ENCODE measurements at places on chromosomes 13 and 19.

- no peak overlapping the region for H3K4me3 ChIP-seq
- DNase-seq = no peak
- no peaks in the 10 kb centered on the region for H3K36me3 ChIP-seq
- no peaks in the 10 kb centered on the region for H3K4me1 ChIP-seq
Measured at GRCh38 chr19:50759886-50760285, 10.4 kb upstream of the GPR32 start.

DNA sequence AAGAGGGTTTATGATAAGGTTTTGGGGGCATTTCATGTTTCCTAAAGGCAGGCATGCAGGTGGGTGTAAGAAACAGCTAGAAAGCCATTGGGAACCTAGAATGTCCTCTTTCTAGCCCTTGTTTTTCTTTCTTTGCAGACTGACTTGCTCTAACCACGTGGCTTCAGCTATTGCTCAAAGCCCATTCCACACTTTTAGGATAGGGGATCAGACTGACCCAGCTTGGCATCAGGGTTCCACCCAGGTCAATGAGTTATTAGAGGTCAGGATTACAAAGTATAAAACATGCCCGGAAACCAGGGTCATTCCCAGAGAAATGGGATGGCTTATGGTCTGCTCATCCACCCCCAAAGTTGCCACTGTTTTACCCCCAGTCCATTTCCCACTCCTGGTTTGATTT, 16.8 kb downstream of the PHF11 start:
- no peak for DNase-seq
- peaks cover 5% of the 10 kb centered on the region for H3K4me1 ChIP-seq
- no peaks in the 10 kb centered on the region for H3K27me3 ChIP-seq
- no peak overlapping the region for H3K27ac ChIP-seq

DNA sequence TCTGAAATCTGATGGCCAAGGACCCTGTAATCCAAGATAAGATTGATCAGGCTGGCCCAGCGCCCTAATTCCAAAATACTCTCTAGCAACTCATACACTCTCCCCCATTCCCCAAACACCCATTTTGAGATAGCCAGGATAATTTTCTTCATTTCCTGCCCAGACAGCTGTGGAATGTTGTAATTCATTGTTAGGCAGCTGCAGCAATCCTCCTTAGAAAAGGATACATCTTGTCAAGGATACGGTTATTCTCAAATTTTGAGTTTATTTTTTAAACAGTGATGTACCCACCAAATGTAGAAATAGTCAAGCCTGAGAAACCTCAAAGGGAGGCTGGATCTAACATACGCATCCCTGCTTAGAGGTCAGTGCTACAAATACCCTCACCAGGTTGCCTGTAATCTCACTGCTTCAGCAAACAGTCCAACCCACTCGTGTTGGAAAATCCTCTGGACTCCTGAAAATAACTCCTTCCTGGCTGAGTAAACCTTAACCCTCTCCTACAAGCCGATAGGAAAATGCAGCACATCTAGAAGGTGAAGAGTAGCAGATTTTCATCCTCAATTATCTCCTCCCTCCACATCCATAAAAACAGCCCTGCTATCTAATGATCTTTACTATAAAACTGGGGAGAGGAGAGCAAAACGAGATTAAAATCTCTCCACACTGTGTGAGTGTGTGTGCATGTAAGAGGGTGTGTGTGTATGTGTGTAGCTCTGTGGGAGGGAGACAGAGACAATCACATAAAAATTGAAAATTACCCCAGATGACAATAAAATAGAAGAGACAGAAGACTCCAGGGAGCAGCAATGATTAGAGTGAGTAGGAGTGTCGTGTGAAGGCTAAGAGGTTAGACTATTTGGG, 683.1 kb downstream of the DIAPH3 start:
- H3K4me1 ChIP-seq = no peaks in the 10 kb centered on the region
- no peak overlapping the region for H3K4me3 ChIP-seq
- no peaks in the 10 kb centered on the region for H3K27me3 ChIP-seq
- DNase-seq = no peak

- H3K36me3 ChIP-seq = no peaks in the 10 kb centered on the region
- H3K27ac ChIP-seq = no peak overlapping the region
- no peaks in the 10 kb centered on the region for H3K4me1 ChIP-seq
- H3K27me3 ChIP-seq = peaks cover 15% of the 10 kb centered on the region
- no peak for DNase-seq
Measured at GRCh38 chr19:47549261-47549862, 23.6 kb downstream of the ZNF541 start.

DNA sequence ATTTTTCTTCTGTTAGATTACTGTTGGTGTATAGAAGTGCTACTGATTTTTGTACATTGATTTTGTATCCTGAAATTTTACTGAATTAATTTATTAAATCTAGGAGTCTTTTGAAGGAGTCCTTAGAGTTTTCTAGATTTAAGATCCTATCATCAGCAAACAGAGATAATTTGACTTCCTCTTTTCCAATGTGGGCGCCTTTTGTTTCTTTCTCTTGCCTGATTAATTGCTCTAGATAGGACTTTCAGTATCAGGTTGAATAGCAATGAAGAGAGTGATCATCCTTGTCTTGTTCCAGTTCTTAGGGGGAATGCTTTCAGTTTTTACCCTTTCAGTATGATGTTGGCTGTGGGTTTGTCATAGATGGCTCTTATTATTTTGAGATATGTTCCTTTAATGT, 5.6 kb upstream of the CD33 start:
- H3K4me3 ChIP-seq = no peak overlapping the region
- no peaks in the 10 kb centered on the region for H3K36me3 ChIP-seq
- no peak for DNase-seq
- peaks cover 36% of the 10 kb centered on the region for H3K27me3 ChIP-seq
- peaks cover 21% of the 10 kb centered on the region for H3K4me1 ChIP-seq

- no peaks in the 10 kb centered on the region for H3K4me1 ChIP-seq
- H3K27ac ChIP-seq = no peak overlapping the region
- H3K36me3 ChIP-seq = no peaks in the 10 kb centered on the region
- no peaks in the 10 kb centered on the region for H3K27me3 ChIP-seq
Measured at GRCh38 chr19:31118287-31118955, 230.8 kb downstream of the TSHZ3 start.

DNA sequence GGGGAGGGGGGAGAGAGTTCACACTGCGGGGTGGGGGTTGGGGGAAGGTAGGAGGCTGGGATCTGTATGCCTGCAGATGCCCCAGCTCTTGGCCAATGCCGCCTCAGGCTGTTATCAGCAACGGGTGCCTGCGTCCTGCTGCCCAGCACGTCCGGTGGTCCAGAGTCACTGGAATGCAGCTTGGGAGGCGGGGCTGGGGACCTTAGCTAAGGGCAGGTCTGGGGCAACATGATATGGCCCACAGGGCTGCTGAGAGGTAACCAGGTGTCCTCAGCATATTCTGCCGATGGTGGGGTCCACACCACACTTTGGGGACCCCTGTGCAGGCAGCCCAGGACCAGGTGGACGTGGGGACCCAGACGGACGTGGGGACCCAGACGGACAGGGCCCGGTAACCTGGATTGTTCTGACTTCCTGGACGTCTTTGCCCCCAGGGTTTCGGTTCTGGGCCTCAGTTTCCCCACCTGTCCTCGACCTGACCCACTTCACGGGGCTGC, 668 bp upstream of the ARHGAP45 start:
- no peak for DNase-seq
- H3K4me3 ChIP-seq = peak overlapping the region; percentile 73
- H3K36me3 ChIP-seq = peaks cover 20% of the 10 kb centered on the region
- H3K4me1 ChIP-seq = peaks cover 29% of the 10 kb centered on the region
- no peaks in the 10 kb centered on the region for H3K27me3 ChIP-seq

DNA sequence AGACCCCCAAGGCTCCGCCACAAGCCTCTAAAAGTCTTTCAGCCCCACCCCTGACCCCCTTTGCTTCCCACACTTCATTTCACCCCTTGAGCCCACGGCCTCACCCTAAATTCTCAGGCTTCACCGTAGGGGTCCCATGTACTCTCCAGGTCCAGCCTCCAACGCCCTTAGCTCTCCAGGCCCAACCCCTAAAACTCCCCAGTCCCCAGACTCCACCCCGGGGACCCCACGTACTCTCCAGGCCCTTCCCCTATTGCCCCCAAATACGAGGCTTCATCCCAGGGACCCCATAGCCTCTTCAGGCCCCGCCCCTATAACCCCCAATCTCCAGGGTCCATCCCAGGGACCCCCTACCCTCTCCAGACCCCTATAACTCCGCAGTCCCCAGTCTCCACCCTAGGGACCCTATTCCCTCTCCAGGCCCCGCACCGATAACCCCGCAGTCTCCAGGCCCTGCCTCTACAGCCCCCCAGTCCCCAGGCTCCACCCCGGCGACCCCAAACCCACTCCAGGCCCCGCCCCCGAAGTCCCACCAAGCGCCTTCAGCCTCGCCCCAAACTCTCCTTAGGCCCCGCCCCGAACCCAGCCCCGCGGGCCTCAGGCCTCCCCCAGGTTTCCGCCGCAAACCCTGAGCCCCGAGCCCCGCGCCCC, 619 bp downstream of the MED16 start:
- H3K36me3 ChIP-seq = peaks cover 25% of the 10 kb centered on the region
- peaks cover 12% of the 10 kb centered on the region for H3K4me1 ChIP-seq
- peak overlapping the region; percentile 84 for H3K27ac ChIP-seq
- peak overlapping the region; percentile 88 for H3K4me3 ChIP-seq

DNA sequence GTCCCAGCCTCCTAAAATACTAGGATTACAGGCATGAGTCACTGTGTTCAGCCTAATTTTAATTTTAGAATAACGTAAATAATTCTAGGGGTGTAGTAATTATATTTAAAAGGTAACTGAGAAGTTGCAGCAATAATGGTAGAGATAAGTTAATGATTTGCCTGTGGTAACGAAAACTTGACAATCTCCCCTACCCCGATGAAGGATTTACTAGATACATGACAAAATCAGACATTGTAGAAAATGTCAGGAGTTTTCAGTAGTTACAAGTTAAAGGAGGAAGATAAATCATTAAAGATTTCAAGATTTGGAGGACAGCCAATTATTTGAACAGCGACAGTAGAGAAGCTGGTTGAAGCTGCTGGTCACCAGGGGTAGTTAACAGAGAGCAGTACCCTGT, 652.2 kb upstream of the PCDH20 start:
- no peak for DNase-seq
- no peaks in the 10 kb centered on the region for H3K27me3 ChIP-seq
- no peaks in the 10 kb centered on the region for H3K4me1 ChIP-seq
- no peaks in the 10 kb centered on the region for H3K36me3 ChIP-seq

DNA sequence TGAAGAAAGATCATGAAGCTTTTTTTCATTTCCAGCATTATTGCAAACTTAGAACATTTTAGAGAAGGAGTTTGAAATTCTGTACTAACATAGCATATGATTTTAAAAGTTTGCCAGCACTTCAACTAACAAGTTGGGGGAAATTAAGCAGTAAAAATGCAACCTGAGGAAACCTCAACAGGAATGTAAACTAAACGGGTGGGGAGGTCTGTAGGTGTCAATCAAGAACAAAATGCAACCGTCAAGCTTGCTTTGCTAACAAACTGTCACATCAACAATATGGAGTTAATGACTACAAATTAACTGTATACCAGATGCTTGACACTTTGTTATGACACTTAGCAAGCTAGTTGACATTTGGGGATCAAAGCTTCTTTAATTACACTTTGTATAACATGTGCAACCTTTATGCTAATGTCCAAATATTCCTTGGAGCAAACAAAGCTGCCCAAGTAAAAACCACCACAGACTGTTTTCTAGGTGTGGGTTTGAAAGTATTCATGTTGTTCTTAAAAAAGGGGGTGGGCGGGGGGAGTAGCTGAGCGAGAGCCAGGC, 52.1 kb downstream of the DACH1 start:
- no peaks in the 10 kb centered on the region for H3K4me1 ChIP-seq
- H3K36me3 ChIP-seq = no peaks in the 10 kb centered on the region
- no peak for DNase-seq
- no peak overlapping the region for H3K4me3 ChIP-seq

- H3K4me1 ChIP-seq = no peaks in the 10 kb centered on the region
- no peak for DNase-seq
- no peaks in the 10 kb centered on the region for H3K36me3 ChIP-seq
- no peaks in the 10 kb centered on the region for H3K27me3 ChIP-seq
- no peak overlapping the region for H3K27ac ChIP-seq
- no peak overlapping the region for H3K4me3 ChIP-seq
Measured at GRCh38 chr13:107824635-107825034, 390.7 kb downstream of the LIG4 start.

DNA sequence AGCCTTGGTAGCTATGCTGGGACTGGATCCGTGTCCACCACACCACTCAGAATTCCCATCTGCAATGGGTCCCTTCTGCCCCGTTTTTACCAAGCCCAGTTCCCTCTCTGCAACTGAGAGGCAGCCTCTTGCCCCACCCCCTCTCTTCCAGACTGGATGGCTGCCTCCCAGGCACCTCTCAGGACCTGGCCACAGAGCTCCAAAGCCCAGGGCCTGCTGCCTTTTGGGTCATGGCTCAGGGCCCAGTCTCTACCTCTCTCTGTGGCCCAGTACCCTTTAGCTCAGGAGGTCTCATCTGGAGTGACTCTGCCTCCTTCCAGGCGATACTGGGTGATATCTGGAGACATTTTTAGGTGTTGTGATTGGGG, 10.3 kb upstream of the ZBTB7A start:
- H3K27ac ChIP-seq = peak overlapping the region; percentile 71
- peak overlapping the region; percentile 51 for H3K4me3 ChIP-seq
- H3K4me1 ChIP-seq = peaks cover 22% of the 10 kb centered on the region
- DNase-seq = no peak
- no peaks in the 10 kb centered on the region for H3K27me3 ChIP-seq
- no peaks in the 10 kb centered on the region for H3K36me3 ChIP-seq

DNA sequence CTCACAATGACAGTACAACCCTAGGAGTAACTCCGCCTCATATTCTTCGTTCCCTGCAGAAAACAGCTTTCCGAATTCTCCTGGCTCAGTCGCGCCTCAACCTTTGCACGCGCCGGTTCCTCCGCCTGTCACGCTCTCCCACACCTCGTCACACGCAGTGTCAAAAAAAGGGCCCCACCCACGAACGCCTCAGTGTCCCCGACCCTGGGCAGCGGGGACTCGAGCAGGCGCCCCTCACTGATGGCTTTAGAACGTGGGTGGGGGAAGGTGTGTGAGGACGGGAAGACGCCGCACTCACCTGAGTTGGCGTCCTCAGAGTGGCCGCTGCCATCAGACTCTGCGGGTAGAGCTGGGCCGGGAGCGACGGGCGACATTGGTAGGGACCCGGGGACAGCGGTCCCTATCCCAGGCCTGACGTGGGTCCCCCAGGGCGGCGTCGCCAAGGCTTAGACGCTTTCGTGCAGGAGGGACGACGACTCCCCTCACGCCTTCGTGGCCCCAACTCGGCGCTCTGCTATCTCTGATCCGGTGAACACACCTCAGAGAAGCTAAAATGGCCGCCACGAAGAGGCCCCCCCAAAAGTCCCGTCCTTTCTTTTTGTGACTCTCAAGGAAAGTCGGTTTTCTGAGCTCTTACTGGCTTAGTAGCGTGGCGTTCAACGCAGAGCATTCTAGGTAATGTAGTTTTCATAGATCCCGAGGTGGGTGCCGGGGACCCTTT, at the start of gene ZNF154:
ZNF154 (minus strand) TSS at position 564 of the 721 bp plus-strand sequence; CDS start at position 331, 233 bp downstream.
- peak within 1 kb of the TSS; percentile 90 for H3K4me3 ChIP-seq
- peak within 1 kb of the TSS; percentile 89 for H3K27ac ChIP-seq
- peak; percentile 13 for DNase-seq

GRCh38 chr13:41696163-41697003, 239.0 kb downstream of the RGCC start:
- H3K27ac ChIP-seq = no peak overlapping the region
- H3K27me3 ChIP-seq = no peaks in the 10 kb centered on the region
- no peak overlapping the region for H3K4me3 ChIP-seq
- peaks cover 5% of the 10 kb centered on the region for H3K36me3 ChIP-seq
- DNase-seq = no peak

- H3K27ac ChIP-seq = no peak overlapping the region
- peaks cover 5% of the 10 kb centered on the region for H3K4me1 ChIP-seq
- H3K4me3 ChIP-seq = no peak overlapping the region
- H3K36me3 ChIP-seq = peaks cover 54% of the 10 kb centered on the region
- H3K27me3 ChIP-seq = no peaks in the 10 kb centered on the region
Measured at GRCh38 chr13:98466634-98467236, 110.2 kb downstream of the STK24 start.

Measured in T-helper 2 cell treated with Interferon-gamma antibody and Interleukin-4, amounts not matched to agents 5 μg/mL and 100 μg/mL, for 36 hours (primary cell).